ENCODE measurements at places on chromosomes 11 and 22.

- DNase-seq, result no peak
Measured at GRCh38 chr11:98036810-98037209, 983.9 kb upstream of the CNTN5 start.

- no peak for DNase-seq
Measured at GRCh38 chr11:3163241-3163981, 1.7 kb downstream of the OSBPL5 start.

GRCh38 chr11:64437426-64437825 lies 78.5 kb downstream of the RPS6KA4 start:
- DNase-seq, result no peak

DNA sequence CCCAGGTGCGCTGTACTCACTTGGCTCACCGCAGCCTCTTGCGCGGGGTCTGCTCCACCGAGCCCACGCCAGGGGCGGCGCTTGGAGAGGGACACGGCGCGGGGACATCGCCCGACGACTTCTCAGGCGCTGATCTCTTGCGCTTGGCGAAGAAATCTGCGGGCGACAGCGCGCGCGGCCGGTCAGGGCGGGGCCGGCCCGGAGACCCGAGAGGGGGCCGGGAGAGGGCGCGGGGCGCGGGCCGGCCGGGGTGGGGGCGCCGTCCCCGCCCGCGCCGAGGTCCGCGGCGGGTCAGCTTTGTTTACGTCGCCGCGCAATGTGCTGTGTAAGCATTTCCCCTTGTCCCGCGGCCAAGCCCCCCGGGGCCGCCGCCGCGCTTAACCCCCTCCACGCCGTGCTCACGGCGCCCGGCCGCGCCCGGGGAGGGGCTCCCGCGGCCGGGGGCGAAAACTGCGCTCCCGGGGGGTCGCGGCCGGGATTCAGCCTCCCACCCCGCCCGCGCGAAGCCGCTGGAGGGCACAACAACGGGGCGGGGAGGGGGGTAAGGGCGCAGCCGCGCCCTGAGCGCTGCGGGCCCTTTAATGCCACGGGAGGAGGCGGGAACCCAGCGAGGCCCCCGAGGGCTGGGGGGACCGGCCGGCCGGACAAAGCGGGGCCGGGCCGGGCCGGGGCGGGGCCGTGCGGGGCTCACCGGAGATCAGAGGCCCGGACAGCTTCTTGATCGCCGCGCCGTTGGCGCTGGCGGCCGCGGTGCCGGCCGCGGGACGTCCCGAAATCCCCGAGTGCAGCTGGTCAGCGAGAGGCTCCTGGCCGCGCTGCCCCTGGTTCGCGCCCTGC lies 1.4 kb downstream of the CDKN1C start:
- DNase-seq, result no peak

DNA sequence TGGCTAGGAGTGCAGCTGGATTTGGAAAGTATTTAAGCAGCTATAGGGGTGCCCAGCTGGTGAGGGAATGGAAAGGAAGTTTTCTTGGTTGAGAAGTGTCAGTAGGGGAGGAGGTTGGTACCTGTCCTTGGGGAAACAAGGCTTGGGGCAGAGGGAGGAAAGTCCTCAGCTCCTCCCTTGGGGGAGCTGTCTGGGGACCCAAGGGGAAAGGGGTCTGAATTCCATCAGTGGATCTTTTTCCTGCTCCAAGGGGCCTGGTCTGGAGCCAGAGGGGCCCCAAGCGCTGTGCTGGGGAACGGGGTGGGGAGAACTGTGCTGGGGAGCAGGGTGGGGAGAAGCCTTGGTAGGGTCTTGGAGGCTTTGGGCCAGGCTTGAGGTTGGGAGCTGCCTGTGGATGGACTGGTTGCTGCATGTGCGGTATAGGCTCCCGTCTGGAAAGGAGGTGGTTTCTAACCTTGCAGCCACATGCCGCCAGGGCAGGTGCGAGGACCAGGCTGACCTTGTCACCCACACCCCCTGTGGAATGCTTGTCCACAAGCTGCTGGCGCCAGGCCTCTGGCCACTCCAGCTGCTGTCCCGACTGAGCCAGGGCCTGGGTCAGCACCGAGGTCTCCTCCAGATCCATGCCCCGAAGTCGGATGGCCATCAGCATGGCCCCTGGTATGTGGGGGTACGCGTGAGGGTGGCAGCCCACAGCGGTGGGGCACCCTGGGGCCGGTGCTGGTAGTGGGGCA lies 963 bp downstream of the TYMP start:
- DNase-seq, result no peak

DNA sequence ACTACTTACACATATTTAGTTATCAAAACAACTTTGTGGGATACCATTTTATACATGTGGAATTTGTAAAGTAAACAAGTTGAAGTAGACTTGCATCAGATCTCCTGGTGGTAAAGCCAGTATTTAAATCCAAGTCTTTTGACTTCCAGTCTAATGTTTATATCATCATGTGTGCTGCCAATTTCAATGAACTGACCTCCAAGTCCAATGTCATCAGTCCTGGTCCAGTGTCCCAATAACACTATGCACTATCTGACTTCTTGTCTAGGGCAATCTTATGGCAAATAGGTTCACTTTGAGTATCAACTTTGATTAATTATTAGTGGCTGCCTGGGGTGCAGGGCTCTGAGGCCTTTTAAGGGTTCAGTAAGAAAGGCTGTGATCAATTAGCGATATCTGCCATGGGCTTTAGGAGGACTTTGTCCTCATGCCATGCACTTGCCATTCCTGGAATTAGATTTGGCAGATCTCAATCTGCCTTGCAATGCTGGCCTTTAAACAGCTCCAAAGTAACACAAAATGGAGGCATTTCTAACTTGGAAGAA lies 9.6 kb upstream of the PTS start:
- DNase-seq, result no peak

- DNase-seq, result no peak
Measured at GRCh38 chr11:19751055-19751454, 38.4 kb downstream of the NAV2 start.

DNA sequence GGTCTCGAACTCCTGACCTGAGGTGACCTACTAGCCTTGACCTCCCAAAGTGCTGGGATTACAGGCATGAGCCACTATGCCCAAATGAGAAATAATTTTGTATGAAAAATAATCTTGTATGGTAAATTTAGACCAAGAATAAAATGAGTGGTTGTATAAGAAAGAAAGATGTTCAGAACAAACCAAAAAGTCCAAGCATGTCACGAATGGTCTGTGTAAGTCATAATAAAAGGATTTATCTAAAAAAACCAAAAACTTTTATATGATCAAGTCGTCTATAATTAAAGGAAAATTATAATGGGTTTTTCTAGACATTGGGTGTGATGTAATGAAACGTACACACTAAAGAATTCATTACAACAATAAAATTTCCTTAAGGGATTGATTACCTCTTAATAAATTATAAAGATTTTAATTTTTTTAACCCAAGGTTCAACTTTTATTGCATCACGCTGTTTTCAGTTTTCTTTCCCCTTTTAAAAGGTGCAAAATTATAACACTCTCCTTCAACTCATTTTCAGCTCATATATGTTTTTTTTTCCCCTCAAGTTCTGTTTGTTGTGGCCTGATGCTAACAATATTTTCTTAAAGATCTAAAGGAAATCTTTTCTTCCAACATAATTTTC lies 8.9 kb upstream of the AQP11 start:
- DNase-seq, result no peak

DNA sequence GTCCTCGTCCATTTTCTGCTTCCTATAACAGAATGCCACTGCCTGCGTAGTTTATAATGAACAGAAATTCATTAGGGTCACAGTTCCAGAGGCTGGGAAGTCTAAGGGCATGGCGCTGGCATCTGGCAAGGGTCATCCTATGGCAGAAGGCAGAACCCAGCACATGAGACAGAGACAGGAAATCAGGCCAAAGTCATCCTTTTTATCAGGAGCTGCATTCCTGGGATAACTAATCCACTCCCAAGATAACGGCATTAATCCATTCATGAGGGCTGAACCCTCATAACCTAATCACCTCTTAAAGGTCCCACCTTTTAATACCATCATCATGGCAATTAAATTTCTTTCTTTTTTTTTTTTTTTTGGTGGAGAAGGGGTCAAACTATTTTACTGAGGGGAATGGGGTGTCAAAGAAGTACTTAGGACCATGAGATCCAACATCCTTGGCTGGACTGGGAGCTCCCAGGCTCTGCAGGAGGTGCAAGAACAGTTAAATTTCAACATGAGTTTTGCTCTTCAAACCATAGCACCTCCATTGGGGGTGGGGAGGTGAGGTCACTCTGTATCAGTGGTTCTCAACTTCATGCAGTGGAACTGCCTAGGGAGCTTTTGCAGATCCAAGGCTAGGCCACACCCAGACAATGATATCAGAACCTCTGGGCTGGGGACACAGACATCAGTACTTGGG lies 4.4 kb downstream of the TMEM109 start:
- DNase-seq, result no peak

- DNase-seq, result no peak
Measured at GRCh38 chr11:13495929-13496328, at the start of gene PTH. TSS of gene PTH (minus strand) at chr11:13495997. CDS start at chr11:13492855, 3,142 bp downstream.

DNA sequence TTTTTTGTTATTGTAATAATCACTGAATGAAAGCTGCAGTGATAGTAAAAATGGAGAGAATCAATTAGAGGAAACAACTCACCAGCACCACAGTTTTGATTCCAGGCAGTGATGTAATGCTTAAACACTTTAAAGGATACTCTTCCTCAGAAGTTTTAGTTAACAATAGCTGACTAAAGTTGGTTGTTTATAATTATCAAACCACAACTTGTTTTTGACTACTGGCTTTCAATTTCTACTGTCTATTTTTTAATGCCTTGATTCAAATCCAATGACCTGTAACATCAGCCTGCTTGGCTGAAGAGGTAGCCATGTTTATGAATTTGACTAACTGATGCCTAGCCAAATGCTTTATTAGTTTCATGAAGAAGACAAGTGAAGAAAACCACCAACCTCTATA lies 18.2 kb upstream of the CASP12 start:
- no peak for DNase-seq

GRCh38 chr11:134993691-134994243 lies 581.7 kb upstream of the B3GAT1 start:
- no peak for DNase-seq

GRCh38 chr22:27995801-27996528 lies 76.9 kb upstream of the PITPNB start:
- DNase-seq, result no peak

DNA sequence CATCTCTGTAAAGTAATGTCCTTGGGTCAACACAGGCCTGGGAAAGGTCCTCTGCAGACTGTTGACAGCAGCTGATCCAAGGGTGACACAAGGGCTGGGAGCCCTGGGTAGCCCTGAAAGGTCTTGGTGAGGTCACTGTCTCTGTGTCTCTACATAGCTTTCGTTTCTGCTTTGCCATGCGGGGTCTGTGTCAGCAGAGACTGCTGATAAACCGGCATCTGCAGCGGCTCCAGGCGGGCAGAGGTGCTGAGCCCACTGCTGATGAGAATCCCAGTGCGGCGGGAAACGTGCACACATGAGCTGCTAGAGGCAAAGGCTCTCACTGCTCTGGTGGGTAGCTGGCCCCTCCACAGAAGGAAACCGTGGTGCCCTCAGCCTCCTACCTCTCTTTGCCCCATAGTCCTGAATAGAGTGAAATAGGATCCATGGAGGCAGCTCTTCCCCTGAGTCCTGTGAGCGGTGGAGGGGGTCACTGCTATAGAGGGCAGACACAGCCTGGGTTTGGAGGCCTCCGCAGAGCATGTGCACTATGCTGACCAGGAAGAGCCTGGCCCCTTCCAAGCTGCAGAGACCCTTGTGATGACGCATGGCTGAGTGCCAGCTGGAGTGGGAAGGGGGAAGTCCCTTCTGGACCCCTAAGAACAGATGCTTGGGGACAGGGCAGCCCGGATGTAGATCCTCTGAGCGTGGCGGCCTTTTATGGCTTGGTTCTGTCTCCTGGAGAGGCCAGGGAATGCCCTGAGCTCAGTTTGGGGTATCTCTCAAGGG lies 17.8 kb upstream of the ST3GAL4 start:
- no peak for DNase-seq

GRCh38 chr11:48008951-48009270 lies 28.6 kb downstream of the PTPRJ start:
- no peak for DNase-seq
